ENCODE measurements at places on chromosomes 7 and 10.

DNA sequence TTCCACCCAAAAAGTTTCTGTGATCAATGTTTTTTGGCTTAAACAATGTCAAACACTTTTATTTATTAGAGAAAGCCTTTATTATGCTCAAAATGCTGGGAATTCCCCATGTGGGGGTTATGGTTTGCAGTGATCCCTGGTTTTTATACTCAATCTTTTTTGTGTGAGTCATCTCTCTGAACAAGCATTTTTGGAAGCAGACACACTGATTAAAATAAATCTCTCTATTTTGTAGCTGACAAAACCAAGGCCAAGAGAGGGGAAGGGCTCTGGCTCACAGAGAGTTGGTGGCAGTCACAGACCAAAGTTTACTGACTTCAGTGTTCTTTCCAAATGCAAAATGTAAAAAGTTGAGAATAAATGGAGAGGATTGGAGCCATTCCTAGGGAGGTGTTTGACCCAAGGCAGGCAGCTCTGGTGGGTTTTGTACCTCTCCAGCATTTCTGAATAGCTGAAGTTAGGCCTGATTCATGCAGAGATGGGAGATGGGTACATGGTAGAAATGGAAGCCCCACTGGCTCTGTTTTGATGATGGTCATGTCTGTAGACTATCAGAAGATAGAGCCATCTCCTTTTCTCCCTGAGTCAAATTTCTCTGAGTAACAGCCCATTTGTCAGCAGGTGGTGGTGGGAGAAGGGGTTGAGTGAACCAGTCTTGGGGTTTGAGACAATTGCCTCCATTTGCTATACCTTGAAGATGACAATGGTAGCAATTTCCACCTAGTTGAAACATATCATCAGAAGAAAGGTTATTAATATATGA, 45.4 kb upstream of the NAMPT start:
- no peak for DNase-seq

- DNase-seq = no peak
These were observed 107.1 kb downstream of the EBLN1 start for GRCh38 chr10:22110761-22111160.

DNA sequence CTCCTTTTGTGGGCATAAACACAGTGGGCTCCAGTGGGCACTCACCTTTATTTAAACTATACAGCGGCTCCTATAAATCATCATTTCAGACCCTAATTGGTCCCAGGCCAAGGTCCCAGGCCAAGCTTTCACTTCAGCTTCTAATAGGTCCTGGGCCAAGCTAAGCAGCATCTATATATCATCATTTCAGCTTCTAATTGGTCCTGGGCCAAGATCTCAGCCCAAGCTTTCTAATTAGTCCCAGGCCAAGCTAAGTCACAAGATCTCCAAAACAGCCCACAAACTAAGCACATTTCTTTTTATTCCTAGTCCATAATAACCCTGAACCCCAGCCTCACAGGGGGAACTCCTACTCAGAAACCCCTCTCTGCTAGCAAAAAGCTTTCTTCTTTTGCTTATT, 47.1 kb downstream of the ZNF680 start:
- no peak for DNase-seq

DNA sequence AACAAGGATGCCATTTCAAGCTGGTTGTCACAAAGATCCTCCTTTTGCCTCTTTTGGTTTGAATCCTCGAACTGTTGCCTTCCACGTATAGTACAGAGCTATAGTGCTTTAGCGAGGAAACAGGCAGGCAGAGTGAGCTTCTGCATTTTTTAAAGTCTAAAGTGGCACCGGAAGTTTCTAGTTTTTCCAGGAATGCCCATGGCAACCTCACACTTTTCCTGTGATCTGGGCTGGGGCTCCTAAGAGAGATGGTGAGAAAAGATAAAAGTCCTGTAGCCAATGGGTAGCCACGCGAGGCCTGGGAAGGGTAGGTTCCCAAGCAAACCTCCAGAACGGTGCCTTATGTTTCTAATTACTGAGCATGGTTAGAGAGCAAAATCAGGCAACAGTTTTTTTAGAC, 76.7 kb downstream of the CALD1 start:
- no peak for DNase-seq
